Stimulated activated CD8-positive, alpha-beta memory T cell treated with anti-CD3 and anti-CD28 coated beads, Interleukin-15, amount 100 ng/mL, for 4 hours (primary cell): ENCODE measurements at places on chromosomes 2 and 18.

DNA sequence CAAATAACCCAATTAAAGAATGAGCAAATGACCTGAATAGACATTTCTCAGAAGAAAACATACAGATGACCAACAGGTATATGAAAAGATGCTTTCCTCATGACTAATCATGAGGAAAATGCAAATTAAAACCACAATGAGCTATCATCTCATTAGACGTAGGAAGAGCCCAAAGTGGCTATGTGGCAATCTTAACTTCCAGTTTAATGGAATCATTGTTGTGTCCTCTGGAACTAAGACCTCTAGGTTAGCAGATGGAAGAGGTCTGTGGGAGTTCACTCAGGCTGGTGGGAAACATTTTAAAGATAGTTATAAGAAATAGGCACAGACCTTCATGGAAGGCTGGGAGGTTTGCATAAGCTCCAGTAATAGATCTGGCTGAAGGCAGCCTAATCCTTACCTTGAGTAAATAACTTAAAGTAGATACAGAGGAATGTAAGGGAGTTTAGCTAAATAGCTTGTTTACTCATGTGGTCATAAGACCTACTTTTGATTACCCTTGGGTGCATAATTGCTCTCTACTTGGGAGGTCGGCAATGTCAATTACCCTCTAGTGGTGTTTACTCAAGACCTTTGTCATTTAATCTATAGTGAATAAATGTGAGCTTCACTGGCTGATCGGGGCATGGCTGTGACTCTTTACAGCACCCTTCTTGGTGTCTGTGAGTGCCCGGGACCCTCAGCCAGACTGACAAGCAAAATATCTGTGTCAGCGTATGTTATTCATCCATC is 119.0 kb downstream of the GULP1 start:
- DNase-seq: no peak

- no peak for DNase-seq
Observed at GRCh38 chr2:46326231-46326980, 29.2 kb downstream of the EPAS1 start.

DNA sequence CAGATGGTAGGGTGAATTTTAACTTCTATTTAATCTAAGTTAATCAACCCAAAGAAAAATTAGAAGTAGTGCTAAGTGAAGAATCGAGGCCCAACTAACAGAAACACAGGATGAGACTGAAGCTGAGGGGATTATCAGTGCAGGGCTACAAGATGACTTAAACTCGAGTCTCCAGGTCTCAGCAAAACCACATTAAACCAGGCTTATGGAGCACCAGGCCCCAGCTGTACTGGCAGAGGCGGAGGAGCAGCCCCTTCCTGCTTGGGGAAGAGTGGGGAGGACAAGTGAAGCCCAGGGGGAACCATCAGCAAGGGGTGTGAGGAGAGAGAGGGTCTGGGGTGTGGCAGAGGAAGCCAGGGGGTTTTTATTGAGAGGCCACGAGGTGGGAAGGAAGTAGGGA is 135.9 kb upstream of the EPAS1 start:
- DNase-seq: no peak

DNA sequence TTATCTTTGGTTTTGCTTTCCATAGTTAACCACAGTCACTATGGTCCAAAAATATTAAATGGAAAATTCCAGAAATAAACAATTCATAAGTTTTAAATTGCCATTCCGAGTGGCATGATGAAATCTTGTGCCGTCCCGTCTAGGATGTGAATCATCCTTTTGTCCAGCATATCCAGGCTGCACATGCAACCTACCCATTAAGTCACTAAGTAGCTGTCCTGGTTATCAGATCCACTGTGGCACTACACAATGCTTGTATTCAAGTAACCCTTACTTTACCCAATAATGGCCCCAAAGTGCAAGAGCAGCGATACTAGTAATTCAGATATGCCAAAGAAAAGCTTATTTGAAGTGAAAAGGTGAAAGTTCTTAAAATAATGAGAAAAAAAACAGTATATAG is 10.7 kb downstream of the USP34 start:
- no peak for DNase-seq

DNA sequence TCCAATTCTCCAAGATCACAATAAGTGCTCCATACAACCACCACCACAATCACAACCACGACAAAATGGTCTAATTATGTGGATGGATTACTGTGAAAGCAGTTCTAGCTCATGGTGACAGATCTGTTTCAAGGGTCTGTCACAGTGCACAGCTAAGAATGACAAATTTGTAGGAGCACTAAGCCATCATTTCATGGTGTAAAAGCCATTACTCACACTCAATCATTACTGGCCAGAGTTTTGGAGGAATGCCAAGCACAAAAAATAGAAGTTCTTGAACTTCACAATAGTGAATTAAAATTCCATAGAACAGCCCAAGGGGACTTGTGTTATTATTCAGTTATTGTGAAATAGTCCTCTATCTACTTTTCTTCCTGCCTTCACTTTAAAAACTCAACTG is 2.3 kb downstream of the CPS1 start:
- DNase-seq: no peak

DNA sequence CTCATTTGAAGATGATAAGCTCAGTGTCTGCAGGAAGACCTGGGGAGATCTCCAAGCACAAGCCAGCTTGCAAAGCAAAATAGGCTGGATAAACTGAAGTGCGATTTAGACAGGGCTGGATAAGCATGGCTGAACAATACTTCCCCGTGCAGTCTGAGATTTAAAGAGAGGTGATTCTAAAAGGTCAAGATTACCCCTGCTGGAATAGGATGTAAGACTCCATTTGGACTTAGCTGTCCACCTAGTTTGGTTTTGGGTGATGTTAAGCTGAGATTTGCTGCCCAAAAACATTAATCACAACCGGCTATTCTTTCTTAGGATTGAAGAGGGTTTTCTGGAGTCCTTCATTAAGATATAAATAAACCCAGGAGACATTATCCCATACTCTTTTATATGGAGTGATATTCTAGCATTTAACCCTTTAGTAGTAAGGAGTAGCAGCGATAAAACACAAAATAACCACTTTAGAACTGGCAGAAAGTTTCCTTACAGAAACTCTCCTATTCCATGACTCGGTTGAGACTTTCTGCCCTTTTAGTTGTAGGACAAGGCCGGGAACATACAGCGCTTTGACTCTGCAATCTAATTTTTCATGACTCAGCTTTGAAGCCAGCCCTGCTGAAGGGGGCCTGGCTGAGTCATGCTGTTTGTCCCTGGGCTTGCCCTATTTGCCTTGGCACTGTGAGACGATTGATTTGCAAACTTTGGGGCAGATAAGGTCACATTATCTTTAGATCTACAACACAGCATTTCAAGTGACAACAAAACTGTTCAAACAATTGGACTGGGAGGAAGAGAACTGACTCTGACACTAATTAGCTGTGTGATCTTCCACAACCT is 238.2 kb downstream of the GCA start:
- DNase-seq: no peak

- no peak for DNase-seq
Observed at GRCh38 chr18:35816003-35816402, 156.5 kb upstream of the RMP24 start.

DNA sequence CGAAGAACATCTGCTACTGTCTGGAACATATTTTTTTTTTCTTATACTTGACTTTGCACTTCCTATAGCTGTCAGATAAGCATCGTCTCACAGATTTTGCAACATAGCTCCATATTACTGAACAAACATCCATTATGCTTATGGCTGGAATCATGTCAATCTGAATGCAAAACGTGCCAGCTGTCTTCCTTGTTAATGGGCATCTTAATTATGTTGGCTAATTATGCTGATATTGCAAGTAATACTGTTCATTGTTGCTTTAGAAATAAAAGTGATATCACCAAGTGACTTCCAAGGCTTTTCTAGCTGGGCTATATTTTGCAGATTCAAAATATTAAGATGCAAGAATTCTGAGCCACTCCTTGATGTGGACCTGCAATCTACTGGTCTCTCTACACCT is 176.8 kb downstream of the ARL4C start:
- no peak for DNase-seq

DNA sequence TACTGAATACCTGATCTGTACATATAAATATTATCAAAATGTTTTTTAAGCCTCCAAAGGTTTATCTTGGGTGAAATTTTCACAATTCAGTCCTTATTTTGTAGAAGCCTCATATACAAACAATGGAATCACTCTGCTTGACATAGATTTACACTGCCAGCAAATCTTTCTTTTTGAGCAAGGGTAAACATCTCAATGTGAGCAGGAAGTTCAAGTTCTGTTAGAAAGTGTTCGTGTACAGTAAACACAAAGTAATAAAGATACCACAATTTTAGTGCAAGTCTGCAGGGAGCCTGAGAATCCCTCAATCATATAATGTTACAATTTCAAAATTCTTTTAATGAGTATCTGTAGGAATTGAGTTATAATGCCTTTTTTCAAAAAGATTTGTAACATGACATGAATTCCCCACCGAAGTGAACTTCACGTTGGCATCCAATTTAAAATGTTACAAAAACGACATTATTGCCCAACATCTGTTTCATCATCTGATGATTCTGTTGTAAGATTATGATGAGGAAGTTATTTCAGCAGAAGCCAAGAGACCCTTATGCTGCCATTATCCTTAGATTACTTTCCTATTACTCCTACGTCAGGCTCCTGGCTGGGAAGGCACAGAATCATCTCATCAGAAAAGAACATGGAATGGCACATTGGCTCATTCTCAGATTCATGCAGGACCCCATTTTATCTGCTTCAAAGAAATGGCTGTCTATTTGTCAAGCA is 283.9 kb upstream of the ACVR2A start:
- DNase-seq: no peak

- no peak for DNase-seq
Observed at GRCh38 chr2:120390381-120391055, 44.6 kb downstream of the INHBB start.

GRCh38 chr18:62186774-62187542 is at the start of the genes PIGN and RELCH:
TSS of gene PIGN (minus strand) at chr18:62187056. CDS start at chr18:62161353, 25,703 bp downstream.
TSS of gene RELCH (plus strand) at chr18:62187255. CDS start at chr18:62187506, 251 bp downstream.
- DNase-seq: peak; percentile 94

DNA sequence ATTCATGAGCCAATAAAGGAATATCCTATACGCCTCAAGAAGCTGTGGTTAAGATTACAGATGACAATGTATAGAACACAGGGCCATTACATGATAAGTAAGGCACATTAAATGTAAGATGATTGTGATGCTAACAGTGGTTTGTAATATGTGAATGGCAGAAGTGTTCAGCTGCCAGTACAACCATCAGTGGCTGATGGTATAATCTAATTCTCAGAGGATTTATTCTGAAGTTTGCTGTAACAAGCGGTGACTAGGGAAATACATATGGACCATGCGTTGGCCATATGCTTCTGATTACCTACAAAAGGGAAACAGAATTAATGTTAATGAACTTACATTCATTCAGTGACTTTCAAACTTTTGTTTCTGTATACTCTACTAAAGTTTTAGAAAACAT is 750.8 kb upstream of the KLHL29 start:
- DNase-seq: no peak

- no peak for DNase-seq
Observed at GRCh38 chr2:105609746-105610402, 134.8 kb upstream of the NCK2 start.

DNA sequence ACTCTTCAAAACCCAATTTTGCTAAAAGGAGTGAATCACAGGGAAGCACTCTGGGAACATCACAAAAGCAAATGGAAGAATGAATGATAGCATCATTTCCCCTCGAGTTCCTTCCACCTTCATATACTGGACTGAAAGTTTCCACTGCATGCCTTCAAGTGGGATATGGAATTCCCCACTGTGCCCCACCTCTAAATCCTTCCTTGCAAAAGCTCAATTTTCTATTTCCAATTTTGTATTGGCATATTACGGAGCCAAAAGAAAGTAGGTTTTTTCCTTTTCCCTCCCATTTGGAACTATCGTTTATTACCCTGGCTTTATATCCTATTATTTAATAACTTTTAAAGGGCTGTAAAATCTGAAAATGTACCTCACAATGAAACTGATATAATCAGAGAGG is 149.3 kb downstream of the PIEZO2 start:
- DNase-seq: no peak

- no peak for DNase-seq
Observed at GRCh38 chr2:117851969-117852368, 37.5 kb downstream of the DDX18 start.

DNA sequence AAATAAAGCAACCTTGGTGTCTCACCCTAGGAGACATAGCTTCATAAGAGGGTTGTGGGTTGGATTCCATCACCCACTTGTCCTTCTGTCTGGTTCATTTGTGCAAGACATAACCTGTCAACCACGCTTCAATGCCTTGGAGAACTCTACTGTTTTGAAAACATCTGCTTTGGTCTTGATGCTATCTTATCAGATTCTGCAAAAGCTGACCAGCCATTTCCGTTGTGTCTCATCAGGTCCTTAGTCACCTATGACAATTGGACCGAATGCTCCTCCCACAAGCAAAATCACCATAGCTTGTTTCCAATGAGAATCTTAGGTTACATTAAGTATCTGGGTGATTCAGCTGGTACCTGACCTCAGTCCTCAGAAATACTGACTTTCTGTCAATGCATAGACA is 35.4 kb downstream of the STAT4 start:
- DNase-seq: no peak

DNA sequence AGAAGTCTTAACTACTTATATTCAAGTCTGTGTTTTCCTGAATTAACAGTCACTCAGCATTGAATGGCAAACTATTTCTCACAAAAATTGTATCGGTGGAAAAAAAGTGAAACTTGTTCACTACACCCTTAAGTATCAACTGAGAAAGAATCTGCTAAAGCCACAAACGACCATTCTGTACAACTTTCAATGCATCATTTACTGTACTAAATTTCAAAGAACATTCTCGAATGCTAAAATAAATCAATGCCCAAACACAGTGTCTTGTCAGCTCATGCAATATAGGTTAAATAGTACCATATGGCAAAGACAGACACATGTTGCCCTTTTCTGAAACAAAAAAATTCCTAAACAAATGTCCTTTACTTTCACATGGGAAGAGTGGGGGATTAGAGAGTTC is 9.0 kb downstream of the ZNF516 start:
- DNase-seq: no peak

DNA sequence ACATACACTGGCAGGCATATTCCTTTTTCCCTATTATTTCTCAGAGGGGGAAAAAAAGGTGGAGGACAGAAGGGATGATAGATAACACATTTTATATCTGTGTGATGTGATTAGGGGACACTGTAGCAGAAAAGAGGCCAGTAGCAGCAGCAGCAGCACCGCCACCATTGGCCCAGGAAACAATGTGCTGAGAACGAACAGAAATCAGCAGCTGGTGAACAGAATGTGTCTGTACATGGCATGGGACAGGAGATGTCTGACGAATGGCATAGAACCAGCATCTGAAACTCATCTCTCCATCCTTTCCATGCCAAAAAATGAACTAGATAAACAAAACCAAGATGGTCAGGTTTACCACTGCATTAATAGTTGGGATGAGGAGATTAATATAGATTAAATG is 936.1 kb upstream of the ACVR2A start:
- DNase-seq: no peak

GRCh38 chr2:223459328-223459939 is 142.7 kb downstream of the SCG2 start:
- DNase-seq: no peak

DNA sequence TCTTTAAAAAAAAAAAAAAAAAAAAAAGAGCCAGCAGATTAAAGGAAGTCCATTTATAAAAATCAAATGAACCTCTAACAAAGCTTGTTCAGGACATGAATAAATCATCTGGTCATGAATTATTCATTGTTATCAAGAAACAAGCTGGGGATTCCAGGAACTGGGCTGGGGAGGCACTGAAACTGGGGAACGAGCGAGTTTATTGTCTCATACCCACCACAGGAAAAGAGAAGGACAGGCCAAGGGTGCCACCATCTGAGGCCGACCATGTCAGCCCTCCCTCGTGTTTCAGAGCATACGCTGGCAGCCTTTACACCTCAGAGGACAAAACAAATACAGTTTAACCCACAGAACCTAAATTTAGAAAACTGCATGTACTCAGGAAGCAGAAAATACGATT is 164.2 kb downstream of the VWC2L start:
- no peak for DNase-seq
